HT1080 (cell line): ENCODE measurements at places on chromosomes 5 and 9. TPM values are rescaled to one million over a fixed set of nuclear protein-coding genes. Genes with fewer than 3 reads are reported as not detected.

GRCh38 chr9:3532158-3532557 lies 6.4 kb upstream of the RFX3 start:
- DNase-seq: no peak

DNA sequence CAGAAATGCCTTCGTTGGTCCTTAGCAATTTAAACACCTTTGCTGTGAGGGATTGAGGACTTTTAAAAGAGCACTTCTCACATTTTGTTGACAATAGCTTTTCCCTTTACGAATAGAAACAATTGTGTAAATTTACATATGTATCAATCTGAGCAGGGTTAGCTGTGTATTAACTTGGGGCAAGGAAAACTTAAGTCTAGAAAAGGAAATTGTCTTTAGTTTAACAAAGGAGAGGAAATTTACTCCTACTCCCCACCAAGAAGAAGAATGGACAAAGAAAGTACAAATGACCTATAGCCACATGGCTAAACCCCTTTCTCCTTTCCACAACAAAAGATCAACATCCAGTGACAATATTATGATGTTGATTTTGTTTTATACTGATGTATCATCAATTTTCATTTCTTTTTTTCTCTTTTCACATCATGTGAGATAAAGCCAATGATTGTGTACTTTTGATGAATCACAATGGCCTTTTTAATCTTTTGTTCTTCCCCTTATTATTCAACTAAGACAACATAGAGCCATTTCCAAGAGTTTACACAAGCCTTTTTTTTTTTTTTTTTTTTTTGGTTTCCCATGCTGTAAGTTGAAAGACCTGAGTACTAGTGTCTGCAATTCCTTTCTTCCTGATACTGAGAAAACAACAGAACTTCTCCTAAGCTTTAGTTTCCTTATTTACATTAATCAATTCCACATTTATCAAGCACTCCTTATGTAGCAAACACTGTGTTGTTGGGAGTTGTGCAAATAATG lies 19.0 kb downstream of the FOXB2 start:
- no peak for DNase-seq

DNA sequence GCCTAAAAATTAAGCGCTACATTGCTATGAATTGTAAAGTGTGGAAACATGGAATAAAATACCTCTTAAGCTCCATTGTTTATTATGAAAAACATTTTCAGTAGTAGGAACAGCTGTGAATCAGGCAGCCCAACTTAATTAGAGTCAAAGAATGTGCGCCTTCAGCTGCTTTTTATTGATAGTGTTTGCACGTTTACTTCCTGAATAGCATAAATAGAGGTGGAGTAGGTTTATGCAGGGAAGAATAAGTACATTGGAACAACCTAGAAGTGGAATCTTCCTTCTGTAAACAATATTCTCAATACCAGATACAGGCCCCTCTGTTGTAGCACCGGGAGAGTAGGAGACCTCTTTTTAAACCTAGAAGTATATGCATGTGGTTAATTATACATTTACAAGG lies 79.9 kb downstream of the IQGAP2 start:
- no peak for DNase-seq

GRCh38 chr5:124504081-124504916 lies 242.1 kb downstream of the ZNF608 start:
- no peak for DNase-seq

GRCh38 chr9:35226651-35227050 lies 64.8 kb downstream of the UNC13B start:
- DNase-seq: no peak

DNA sequence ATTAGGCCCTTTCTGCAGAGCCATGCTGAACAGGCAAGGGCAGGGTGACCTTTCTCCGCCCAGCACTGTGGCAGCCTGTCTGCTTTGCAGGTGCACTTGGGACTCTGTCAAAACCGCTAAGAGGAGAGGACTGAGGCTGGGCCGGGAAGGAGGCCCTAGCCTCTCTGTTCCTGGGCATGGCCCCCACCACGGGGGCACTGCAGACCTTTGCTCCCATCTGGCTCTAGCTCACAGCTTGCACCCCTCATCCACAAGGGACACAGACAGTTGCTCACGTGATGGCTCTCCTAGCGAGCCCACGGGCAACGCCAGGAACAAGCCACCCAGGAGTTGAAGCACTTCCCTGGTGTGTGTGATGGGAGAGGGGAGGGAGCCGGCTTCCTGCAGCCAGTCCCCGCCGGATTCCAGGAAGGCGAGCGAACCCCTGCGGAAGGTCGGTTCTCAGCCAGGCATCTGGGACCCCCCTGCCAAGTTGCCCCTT lies 43.0 kb upstream of the FCN1 start:
- DNase-seq: no peak

GRCh38 chr5:122181863-122182262 lies 52.5 kb downstream of the ZNF474 start:
- DNase-seq: no peak

GRCh38 chr9:81595887-81596543 lies 93.3 kb downstream of the TLE1 start:
- no peak for DNase-seq

The ACOT12 gene
- total RNA-seq: 0.03 TPM in 1 of 2 replicates, not detected in the other

- DNase-seq: peak; percentile 59
Measured at GRCh38 chr5:132962429-132963021, 909 bp downstream of the AFF4 start.

The ACTBL2 gene
- total RNA-seq: 0.47 and 0.80 TPM in 2 replicates

The KIF4B gene
- not detected in 2 replicates for total RNA-seq

DNA sequence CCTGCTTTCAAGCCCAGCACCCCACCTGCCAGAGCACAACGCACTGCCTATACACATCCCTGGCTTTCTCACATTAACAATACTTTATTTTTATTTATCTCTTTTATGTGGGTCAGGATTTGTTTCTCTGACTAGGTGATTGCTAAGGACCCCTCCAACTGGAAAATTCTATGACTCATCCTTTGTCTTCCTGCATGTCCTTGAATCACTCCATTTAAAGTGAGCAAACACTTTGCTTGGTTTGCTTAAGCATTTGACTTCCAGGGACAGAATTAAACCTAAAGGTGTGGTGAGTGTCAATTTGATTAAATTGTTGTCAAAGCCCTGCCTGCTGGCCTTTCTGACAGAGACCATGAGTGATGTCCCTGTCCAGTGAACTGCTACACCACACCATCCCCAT lies 536.5 kb upstream of the BRINP1 start:
- DNase-seq: peak; percentile 9

The IL3 gene
- not detected in 2 replicates for total RNA-seq
